RWPE2 (cell line): ENCODE measurements at places on chromosomes 12 and 14.

GRCh38 chr12:126469211-126469610 lies 1404.0 kb downstream of the AACS start:
- DNase-seq: no peak

GRCh38 chr12:57816001-57816854 lies 2.3 kb downstream of the AVIL start:
- no peak for DNase-seq

DNA sequence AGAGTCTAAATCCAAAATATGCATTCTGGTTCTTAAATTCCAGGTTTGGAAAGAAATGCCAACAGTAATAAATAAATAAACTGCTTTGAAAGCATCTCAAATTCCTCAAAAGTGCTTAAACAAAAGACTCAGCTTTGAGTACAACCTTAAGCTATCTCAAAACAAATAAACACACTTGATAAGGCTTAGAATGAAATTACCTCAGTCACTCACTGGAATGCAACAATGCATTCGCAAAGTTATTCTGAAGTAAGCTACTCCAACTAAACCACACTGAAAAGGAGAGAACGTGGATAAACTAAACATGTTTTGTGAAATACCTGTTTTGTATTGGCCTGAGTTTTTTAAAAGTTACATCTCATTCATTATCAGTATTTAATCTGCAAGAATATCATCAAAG lies 1.2 kb downstream of the SPTSSA start:
- no peak for DNase-seq

GRCh38 chr12:103647267-103647666 lies 60.2 kb downstream of the STAB2 start:
- DNase-seq: no peak

- no peak for DNase-seq
Observed at GRCh38 chr14:90424686-90425372, 28.0 kb downstream of the CALM1 start.
